Stimulated activated CD4-positive, alpha-beta T cell treated with anti-CD3 and anti-CD28 coated beads, Interleukin-1b, Interleukin-23, amount 100 ng/mL, for 1 hour (primary cell): ENCODE measurements at places on chromosomes 6 and 20.

DNA sequence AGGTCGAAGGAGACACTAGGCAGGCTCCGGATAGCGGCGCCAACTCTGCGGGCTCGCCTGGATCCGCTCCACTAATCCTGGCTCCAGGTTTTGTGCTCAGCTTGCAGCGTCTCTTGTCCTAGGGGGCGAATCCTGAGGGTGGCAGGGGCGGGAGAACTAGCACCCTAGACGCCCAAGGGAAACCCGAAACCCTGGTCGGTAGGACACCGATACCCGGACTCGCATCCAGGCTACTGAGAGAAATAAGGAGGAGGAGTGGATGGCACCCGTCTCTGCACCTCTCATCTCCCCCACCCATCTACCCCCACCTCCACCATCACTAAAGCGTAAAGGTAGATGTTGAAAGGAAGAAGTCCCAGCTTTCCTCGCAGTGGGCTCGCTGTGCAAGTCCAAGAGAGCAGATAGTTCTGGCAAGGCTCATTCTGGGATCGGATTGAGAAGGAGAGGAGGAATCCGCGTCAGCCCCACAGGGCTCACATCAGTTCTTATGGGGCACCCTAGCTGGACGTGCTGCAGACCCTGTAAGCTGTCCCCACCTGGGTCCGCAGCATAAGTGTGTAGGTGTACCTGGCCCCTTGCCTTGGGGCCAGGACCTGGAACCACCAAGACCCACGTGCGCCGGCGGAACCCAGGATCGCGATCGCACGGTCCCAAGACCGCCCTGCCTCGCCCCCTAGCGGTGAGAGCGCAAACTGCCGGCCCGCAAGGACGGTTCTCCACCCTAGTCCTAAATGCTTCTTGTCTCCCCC lies 6.9 kb downstream of the SLC32A1 start:
- DNase-seq: peak; percentile 76

- DNase-seq: no peak
Measured at GRCh38 chr20:38158701-38159351, 6.2 kb downstream of the TGM2 start.

GRCh38 chr6:11527274-11527870 lies 10.2 kb upstream of the TMEM170B start:
- DNase-seq: no peak

- DNase-seq: peak; percentile 68
Measured at GRCh38 chr6:12008366-12009179, 3.5 kb upstream of the HIVEP1 start.

DNA sequence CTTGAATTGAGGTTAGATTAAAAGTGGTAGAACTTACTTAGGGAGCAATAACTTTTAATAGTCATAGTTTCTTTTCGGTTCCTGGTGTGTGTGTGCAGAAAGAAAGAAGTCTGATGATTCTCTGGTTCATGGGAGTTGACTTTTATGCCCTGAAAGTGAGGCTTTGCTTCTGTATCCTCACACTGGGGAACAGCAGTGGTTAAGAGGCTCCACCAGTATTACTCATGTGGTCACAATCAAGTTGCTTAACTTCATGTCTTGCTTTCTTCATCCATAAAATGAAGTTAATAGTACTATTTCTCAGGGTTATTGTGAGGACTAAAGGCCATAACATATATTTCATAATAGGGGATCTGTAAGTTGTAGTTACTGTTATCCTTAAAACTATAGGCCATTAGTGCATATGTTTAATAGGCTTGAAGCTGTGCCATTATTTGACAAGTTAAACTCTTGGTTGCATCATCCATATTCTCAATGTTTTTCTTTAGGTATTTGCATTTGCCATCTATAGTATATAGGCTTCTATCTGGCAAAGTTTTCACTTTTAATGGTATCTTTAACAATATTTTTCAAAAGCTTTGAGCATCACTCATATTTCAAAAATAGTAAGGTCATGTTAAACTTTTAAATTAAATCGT lies 262.4 kb downstream of the PLCB1 start:
- DNase-seq: no peak

DNA sequence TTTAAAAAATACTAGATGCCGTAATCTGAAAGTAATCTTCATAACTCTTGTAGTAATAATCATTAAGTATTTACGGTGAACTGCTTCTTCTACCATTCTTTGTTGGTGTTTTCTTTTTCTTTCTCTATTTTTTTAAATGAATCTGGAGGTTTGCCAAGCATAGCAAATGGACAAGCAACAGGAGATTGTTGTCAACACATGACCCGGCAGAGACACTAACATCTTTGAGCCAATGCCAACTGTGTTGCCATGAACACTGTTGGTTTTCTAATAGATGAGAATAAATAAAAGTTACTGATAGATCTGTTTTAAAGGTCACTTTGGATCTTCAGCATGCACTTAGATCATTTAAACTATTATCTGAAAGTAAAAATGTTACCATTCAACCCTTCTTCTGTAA lies 523.6 kb upstream of the EYS start:
- DNase-seq: no peak

- DNase-seq: no peak
Measured at GRCh38 chr6:148501178-148501590, 158.5 kb downstream of the SASH1 start.

DNA sequence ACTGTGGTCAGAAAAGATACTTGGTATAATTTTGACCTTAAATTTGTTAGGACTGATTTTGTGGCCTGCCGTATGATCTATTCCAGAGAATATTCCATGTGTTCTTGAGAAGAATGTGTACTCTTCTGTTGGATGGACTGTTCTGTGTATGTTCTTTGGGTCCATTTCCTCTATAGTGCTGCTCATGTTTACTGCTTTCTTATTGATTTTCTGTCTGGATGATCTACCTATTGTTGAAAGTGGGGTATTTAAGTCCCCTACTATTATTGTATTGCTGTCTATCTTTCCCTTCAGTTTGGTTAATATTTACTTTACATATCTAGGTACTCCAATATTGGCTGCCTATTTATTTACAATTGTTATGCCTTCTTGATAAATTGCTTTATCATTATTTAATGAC lies 298.4 kb downstream of the BCKDHB start:
- DNase-seq: no peak

DNA sequence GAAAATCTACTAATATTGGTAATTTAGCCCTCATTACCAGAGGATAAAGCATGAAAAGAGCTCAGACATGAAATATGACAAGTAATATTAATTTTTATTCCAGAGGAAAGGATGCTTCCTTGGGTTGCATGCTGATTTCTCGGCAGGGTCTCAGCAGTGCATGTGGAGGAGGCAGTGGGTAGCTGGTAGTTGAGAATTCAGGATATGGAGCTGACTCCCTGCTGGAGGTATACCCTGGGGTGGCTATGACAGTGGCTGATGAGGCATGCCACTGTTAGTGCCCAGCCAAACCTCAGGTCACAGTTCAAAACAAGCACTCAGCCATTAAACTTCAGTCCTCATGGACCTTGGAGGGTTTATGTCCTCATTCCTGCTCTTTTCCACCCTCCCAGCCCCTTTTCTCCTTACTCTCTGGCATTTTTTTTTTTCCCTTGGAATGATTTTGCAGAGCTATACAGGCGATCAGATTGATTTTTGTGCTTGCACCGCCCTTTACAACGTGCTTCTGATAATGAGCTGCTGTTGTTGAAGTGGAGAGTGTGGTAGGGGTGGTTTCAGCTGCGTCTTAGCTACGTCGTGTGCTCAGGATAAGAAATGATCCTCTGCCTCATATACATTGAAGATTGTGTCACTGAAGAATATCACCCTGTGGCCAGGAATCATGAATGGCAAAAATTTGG lies 761.9 kb upstream of the MMS22L start:
- no peak for DNase-seq

- DNase-seq: no peak
Measured at GRCh38 chr6:14709066-14709670, 536.7 kb upstream of the JARID2 start.

GRCh38 chr6:4682431-4683097 lies 93.6 kb upstream of the CDYL start:
- DNase-seq: no peak

DNA sequence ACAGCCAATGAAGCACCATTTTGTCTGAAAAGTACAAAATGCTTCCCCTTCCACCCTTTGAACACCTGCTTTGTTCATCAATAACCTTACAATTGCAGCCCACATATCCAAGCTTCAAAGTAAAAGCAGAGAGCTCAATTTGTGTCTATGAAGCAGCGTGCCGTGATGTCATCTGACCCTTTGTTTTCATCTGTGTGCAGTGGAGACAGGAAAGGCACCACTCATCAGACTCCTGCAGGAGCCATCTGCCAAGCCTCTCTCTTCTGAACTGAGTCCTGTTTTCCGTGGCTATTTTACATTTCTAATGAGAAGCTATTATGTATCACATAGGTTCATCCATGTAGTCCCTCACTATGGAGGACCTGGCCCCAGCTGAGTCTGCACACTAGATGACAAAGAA lies 7.5 kb upstream of the LY86 start:
- no peak for DNase-seq

DNA sequence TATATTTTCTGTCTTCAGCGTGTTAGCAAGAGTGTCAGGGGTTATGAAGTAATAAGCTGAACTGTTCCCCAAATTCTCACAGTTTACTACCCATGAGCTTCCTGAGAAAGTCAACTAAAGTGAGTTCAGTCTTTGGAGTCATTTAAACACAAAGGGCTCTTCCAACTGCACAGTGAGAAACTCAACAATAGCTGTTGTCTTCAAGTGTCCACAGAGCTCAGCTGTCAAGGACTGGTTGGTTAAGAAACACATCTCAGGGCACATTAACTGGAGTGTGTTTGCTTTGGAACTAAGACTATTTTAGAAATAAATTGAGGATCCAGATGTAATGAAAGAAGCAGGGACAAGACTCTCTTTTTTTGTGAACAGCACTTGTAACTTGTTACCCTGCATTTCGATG lies 241.4 kb upstream of the SOX4 start:
- DNase-seq: no peak

- no peak for DNase-seq
Measured at GRCh38 chr6:31065556-31065955, 46.8 kb downstream of the C6orf15 start.
